ENCODE measurements at places on chromosomes 7 and 10.

DNA sequence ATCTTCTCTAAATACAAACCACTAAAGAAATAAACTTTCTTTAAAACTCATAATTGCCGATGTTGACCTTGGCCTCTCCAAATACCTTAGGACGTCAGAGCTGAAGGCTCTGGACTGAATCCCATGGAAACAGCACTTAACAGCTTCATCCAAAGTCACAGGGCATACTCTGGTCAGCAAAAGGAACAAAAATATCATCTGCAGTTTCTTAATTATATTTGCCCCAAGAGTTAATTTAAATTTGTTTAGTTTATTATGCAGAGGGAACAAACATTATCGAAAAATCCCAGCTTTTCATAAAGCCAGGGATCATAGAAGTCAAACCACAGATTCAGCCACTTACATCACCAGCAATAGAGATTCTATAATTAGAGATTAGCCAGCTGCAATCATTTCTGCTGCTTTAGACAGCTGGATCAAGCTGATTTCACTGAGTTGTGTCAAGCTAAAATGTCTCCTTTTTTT is 20.5 kb upstream of the FAM13C start:
- DNase-seq: no peak

GRCh38 chr7:99672573-99672972 is 7.2 kb downstream of the CYP3A5 start:
- no peak for DNase-seq

GRCh38 chr10:121886997-121887622 is 40.7 kb downstream of the ATE1 start:
- peak; percentile 83 for DNase-seq

DNA sequence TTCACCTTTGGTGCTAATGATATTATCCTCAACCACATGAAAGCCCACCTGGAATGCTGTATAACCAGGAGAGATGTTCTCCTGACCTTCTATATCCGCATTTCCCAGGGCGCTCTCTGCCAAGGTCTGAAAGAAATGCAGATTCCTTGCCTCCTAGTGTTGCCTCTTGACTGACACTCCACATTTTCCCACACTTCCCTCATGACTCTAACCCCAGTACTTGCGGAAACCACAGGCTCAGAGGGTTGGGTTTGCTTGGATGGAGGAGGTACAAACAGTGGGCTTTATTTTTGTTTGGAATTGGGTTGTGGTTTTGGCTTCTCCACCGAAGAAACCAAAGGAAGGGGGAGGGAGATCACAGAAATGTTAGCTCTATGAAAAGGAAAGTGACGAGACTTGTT is 222.9 kb upstream of the CELF2 start:
- DNase-seq: no peak

GRCh38 chr7:94901981-94902380 is 5.4 kb upstream of the PPP1R9A start:
- no peak for DNase-seq

DNA sequence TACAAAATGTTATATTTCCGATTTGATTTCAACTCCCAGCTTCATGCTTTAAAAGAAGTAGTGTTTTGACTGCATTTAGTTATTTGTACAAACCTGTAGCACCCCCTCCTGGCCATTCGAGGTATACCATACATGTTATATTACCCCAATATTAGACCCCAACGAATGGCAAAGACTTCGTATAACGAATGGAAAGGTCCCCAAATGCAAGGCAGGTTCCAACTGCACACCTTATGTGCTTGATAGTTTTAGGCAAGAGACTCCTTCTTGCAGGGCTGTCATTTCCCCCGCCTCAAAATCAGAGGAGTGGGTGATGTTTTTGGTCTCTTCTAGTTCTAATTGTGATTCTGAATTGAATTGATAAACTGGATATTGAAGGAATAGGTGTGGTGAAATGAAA is 101.1 kb upstream of the TARP start:
- DNase-seq: peak; percentile 87

- DNase-seq: peak; percentile 71
These were observed at the start of gene CAV1 for GRCh38 chr7:116524609-116525297. CAV1 (plus strand) TSS chr7:116525036; CDS start chr7:116525063, 27 bp downstream.

GRCh38 chr7:105205592-105206237 is 183.0 kb downstream of the SRPK2 start:
- DNase-seq: no peak

- DNase-seq: no peak
These were observed 52.3 kb upstream of the GJD4 start for GRCh38 chr10:35552650-35553342.

DNA sequence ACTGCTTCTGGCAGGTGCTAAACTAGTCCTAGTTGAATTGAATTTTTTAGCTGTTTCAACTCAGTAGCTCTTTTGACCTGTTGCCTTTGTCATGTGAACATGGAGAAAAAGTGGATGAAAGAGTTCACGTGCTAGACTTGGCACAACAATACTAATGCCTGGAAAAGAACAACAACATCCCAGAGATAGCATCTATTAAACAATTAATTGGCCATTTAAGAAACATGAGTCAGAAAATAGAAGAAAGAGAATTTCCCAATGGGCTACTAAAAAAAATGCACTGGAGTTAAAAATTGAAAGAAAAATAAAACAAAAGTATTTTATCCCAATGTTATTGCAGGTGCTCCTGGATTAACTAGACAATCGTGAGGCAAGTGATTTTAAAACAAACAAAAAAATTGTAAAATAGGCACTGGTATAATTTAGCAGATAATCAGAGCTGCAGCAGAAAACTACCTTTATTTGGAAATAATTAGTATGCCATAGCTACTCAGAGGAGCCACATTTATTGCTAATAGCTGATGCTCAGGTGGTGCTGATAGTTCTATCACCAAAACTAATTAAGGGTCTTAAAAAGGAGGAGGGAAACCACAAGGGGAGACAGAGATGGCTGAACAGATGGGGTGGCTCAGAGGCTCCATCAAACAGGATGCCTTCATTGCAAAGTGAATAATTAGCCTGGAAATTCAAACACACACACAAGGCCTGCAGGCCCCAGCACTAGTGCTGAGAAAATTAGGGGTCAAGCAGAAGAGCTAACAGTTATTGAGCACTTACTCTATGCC is 17.6 kb downstream of the CCDC71L start:
- DNase-seq: no peak

DNA sequence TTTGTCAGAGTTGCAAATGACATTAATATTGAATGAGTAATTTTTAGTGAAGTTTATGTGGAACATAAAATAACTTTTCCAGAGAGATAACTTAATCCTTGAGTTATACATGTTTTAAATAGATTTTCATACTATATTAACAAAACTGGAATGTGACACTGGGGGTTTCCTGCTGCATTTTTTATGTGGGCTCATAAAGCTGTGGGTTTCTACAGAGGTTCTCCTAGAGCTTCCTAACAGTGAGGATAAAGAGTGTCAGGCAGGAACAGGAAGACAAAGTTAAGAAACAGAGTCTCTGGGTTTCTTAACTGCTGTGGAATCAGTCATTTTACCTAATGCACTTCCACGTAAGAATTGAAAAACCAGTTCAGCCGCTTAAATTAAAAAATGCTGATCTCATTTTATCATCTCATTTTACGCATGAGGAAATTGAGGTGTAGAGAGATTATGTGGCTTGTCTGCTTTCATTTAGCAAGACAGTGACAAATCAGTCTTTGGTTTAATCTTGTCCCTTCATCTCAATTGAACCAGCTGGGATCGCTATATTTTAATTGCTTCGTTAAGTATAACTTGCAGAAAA is 5.0 kb downstream of the CD36 start:
- peak; percentile 64 for DNase-seq

DNA sequence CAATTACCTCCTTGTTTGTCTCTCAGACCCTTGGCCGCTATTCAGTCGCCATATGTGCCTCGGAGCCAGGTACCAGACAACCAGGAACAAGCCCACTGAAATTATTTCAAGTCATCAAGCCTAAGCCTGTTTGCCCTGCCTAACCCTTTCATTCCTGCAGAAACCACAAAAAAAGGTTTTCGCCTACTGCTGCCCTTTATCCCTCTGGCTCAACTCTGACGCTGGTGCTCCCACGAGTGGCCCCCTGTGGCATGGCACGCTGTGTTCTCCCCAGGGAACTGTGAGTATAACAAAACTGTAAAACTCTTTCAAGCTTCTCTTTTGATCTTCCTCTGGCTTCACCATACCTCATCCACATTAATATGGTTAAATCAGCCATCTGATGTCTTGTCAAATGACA is 215.7 kb upstream of the CDC14C start:
- DNase-seq: no peak

- DNase-seq: no peak
These were observed 109.0 kb upstream of the VIPR2 start for GRCh38 chr7:159253657-159254056.

DNA sequence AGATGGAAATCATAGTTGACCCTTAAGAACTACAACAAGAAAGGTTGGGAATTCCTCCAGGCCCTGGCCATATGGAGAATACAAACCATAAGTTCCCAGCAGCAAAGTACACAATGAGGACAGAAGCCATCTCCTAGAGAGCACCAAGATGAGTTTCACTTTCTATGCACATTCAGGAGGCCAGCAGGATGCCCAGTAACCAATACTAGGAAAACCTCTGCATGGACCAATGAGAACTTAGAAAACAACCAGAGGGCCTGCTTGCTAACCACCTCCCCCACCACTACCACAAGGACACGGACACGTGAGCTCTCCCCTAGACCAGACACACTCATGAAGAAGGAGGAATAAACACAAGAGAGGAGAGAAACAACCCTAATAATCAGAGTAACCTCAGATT is 56.3 kb downstream of the IFIT5 start:
- DNase-seq: no peak

GRCh38 chr10:6602700-6603084 is 22.6 kb upstream of the PRKCQ start:
- DNase-seq: no peak

DNA sequence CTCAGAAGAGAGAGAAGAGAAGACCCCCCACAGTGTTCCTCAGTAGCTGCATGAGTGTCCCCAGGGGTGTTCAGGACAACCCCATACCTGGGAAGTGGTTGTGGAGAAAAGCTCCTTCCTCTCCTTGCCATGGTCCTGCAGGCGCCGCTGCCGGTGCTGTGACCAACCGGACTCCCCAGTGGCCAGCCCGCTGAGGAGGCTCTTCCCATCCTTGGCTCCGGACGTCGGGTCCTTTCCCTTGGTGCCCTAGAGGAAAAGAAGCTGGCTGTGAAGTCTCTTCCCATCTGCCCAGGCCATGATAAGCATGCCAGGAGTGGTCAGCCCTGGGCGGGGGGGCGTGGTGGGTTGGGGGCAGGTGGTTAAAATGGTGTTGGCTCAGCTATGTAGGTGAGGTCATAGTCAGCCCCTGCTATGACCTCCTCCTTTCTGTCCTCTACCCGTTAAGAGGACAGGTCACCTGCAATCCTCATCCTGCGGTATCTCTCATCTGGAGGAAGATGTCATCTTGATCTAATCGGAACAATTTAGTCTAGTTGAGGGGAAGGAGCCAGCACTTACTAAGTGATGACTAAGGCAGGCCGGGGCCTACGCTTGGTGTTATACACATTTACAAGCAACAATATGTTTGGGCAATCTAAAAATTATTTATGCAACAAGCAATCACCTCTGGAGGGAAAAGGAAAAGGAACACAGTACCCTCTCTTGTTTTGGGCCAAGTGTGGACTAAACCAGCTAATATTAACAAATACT is 13.2 kb downstream of the WDR91 start:
- DNase-seq: no peak

GRCh38 chr10:52453501-52453900 is 139.4 kb downstream of the DKK1 start:
- no peak for DNase-seq

DNA sequence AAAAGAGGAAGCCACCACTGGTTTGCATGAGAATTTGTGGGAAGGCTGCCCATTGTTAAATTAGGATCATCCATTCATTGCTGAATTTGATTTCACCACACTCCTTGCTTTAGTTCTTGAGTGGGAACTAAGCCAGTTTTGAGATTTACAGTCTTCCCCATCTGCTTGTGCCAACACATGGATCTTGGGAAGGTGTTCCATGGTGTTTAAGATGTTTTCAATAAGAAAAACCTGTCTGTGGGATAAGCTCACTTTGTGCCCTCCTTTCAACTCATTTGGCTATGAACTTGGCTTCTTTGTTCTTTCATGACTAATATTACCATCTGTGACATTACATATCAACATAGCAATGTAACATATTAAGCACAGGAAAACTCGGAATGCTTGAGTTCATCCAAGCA is 73.2 kb downstream of the INHBA start:
- no peak for DNase-seq

GRCh38 chr10:121113911-121114310 is 262.7 kb downstream of the WDR11 start:
- no peak for DNase-seq

- DNase-seq: no peak
These were observed 30.2 kb downstream of the NPTX2 start for GRCh38 chr7:98647326-98647725.

DNA sequence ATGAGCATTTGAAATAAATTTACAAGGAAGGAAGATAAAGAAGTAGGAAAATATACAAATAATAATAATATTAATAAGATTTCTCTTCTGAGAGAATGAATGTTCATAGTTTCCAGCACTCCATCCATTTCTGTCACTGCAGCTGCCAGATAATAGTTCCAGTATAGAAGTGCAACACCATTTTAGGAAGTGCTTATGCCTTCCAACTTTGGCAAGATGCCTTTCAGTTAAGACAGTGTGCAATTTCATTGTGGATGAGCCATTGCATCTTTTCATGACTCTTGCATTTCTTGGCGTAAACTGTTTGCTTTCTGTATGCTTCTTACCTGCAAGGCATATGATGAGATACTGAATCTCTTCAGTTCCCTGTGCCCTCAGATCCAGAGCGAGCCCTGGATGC is 185.0 kb downstream of the PDE1C start:
- DNase-seq: no peak

GRCh38 chr7:44673771-44674170 is 67.3 kb downstream of the OGDH start:
- no peak for DNase-seq

DNA sequence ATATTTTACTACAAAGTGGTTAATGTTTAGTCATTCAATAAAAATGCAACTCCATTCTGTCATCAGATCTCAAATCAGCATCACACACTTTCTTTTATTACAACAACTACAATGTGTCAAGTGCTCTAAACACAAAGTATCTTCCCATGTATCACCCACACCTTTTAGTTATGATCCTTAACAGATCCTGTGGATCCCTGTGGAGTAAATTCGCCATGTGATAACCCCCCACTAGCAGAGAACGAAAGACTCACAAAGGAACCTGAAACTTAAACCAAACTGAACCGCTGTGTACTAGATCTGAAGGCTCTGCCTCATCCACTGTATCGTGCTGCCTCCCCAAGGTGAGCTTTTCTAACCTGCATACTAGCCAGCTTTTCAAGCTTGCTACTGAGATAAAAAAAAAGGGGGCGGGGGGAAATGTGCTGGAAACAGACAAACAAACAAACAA is 1.7 kb downstream of the DPY19L1 start:
- DNase-seq: peak; percentile 39

GRCh38 chr10:88081457-88082054 is 218.1 kb downstream of the PTEN start:
- DNase-seq: no peak

GRCh38 chr7:69732203-69732602 is 133.9 kb downstream of the AUTS2 start:
- DNase-seq: no peak

All from hematopoietic multipotent progenitor cell treated with erythropoietin and hydrocortisone succinate and interleukin-3 and kit ligand, for 6 days (in vitro differentiated cells).